ENCODE measurements at places on chromosomes 12 and 14.

GRCh38 chr12:104772336-104772735, 185.8 kb downstream of the SLC41A2 start:
- DNase-seq = no peak

GRCh38 chr14:57848786-57849185, 17.1 kb downstream of the SLC35F4 start:
- DNase-seq = no peak

DNA sequence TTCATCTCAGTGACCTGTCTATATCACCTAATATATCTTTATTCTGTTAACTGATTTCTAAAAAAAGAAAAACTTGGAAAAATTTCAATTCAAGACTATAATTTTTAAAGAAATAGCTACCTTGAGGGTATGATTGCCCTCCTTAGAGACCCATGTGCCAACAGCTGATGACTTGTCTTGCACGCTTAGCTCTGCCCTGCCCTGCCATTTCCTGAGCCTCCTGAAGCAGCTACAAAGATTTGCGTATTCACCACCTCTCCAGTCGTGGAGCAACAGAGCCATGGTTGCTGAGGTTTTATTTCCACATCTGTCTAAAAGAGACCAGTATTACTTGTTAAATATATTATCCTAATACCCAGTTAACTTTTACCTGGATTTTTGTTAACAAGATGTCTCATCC, 91.7 kb upstream of the ATF1 start:
- DNase-seq = no peak

DNA sequence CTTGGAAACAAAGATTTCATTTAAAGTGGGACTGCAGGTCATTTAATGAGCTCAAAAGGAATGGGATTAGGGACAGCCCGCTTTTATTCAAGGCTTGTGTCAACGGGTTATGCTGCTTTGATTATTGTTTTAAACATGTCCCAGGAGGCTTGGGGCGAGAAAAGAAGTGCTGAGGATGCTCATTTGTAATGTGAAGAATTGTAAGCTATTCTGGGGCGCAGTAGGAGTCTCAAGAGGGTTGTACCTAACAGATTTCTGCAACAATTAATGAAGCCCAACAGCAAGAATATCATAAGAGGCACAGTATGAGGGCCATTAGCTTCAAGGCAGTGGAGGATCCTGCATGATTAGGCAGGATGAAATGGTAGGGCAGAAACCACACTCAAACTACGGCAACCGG, 122.5 kb downstream of the KTN1 start:
- no peak for DNase-seq

GRCh38 chr12:54018468-54018984, 9.7 kb upstream of the HOXC6 start:
- peak; percentile 74 for DNase-seq

DNA sequence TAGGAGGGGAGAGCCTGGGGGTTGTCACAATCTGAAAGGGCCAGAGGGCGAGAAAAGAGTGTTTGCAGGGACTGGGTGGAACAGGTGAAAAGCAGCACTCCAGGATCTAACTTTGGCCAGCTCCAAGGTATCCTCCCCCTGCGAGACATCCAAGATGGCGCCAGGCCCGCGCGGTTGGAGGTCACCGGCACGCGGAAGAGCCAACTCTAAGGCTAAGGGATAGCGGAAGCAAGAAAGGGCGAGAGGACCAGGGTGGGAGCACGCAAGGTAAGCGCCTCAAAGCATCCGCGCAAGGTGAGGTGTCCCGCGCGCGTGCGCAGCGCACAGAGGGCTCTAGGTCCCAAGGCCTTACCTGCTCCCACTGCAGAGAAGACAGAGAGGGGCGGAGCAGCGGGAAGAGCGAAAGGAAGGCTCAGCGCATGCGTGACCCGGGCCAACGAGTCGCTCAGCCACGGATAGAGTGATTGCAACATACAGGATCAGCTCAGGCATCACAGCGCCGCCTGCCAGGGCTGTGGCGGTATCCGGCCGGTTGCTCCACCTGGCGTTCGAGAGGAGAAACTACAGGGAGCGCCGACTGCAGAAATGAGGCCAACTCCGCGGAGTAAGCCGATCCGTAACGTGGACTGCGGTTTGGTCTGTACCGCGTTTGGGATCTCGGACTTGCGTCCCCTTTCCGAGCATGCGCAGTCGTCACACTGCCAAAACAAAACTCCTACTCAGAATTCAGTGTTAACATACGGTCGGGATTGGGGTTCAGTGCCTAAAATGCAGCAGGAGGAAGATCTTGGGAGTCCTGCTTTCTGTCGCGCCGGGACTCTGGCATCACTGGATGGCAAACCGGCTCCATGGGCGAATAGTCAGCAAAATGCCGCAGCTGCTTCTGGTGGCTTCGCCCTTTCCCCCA, at the start of gene ATP5MC2:
Gene ATP5MC2, minus strand, starts transcription at position 383 of the 907 bp plus-strand sequence. CDS start 3,469 bp downstream, outside the sequence.
- peak; percentile 98 for DNase-seq

DNA sequence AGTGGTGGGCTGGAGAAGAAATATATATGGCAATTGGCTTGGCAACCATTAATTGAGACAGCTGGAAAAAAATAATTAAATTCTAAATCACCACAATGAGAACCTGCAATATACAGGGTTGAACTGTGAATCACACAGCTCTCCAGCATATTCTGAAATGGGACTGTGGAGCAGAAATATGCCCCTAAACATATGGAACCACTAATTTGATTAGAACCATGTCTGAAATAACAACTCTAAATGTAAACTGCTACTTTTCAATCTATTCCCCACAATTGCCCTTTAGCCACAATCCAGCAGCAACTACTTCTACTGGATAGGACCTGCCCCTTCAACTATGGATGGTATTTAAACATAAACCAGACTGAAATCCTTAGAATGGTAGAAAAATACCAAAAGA, 330.4 kb downstream of the TRHDE start:
- no peak for DNase-seq

GRCh38 chr14:103401223-103402214, 16.3 kb downstream of the MARK3 start:
- peak; percentile 82 for DNase-seq

DNA sequence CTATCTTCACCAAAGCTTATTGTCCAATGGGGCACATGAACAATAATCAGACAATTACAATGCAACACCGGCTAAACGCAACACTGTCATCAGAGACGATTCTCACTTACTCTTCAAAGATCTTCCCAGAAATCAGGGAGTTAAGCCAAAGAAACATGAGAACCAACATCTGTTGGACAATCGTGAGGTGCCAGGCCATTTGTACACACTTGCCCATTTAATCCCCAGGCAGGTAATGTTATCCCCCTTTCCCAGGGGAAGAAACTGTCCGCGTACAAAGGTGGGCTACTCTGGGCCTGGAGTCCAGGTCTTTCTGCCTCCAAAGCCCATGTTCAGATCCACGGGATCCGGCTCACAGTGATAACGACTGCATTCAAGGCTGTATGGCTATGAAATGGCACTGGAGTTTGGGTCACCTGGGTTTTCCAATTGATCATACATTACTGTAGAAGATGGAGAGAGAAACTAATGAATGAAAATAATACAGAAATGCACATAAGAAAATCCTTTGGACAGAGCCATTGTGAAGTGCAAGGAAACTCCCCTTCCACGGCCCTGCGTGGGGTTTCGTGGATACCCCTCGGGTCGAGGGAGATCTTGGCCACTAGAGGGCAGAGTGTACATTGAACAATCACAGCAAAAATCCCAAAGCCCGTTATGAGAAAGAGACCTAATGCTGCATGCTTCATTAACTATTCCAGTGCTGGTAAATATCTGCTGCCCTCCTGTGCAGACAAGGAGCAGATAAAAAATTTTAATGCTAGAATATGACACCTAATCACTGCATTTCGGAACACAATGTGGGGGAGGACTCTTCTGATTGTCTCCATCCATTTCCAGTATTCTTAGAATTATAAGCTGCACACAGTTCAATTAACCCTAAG, 111.4 kb downstream of the EGLN3 start:
- peak; percentile 43 for DNase-seq

GRCh38 chr12:103455020-103455763, 40.6 kb downstream of the C12orf42 start:
- no peak for DNase-seq

DNA sequence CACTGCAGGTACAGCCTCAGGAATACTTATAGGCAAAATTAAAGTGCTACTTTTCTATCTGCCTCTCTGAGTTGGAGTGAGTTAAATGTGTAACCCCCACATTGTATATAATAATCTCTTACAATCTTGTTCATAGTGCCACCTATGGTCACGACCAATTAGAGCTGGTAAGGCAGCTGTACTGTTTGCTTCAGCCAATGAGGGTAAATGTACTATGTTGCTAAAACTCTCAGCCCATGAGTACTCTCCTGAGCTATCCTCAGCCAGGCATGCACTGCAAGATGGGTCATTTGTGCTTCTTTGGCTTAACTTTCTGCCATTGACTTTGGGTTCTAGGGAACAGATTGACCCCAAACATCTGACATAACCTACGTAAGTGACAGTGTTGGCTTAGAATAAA, 15.0 kb upstream of the MDM2 start:
- no peak for DNase-seq

DNA sequence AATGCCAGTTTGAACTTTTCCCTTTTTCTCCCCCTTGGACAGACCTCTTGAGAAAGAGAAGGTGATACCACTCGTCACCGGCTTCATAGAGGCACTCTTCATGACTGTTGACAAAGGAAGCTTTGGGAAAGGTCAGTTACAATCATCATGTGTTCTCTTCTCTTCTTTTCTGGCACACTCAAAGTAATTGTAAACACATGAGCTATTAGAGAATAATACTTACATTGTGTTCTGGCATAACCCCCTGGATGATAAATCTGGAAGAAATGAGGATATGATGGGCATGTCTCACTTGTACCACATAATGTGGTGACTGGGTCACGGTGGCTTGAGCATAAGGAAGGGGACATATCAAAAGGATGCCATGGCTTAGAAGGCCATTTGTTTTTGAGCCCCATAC, 20.0 kb downstream of the UTP20 start:
- DNase-seq = no peak

GRCh38 chr12:113260636-113261300, 39.5 kb downstream of the TPCN1 start:
- no peak for DNase-seq

DNA sequence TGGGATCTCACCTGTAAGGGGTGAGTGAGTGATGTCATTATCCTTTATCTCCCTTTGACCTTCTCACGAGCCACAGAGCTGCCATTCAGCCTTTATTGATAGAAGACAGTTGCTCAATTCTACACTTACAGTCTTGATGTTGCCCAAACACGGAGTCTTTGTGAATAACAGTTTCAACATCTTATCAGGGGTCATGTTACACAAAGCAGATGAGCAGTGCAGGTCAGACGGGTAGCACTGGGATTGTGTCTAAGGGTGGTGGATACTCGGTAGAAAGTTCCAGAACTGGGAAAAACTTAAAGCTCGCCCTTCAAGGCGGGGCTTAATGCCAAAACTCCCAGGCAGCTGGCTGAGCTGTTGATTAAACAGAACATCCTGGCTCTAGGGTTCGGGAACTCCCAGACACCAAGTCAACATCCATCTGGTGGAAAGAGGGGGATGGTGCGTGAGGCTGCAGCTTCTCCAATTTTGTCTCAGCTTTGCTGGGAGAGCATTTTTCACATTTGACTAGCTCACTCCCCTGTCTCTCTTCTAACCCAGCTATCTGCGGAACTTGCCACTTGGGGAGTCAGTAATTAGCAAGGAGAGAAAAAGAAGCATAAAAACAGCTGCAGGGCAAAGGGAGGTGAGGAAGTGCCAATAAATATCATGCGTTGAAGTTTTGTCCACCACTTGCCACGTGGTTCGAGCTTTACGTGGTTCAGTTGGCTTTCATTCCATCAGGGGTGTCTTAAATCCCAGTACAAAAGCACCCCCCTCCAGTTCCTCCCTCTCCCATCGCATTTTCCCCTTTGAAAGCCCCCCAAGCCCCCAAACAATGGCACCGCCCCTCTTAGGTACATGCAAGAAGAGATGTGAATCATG, 31.0 kb downstream of the FOXN4 start:
- DNase-seq = peak; percentile 44

GRCh38 chr14:95244587-95244986, 75.1 kb downstream of the CLMN start:
- DNase-seq = no peak

- DNase-seq = no peak
Observed at GRCh38 chr14:96027431-96028355, 11.5 kb upstream of the C14orf132 start.
